ENCODE measurements at places on chromosomes 13 and 19.
A peak's percentile ranks its signal among the peaks of the same experiment; 100 is the strongest.

DNA sequence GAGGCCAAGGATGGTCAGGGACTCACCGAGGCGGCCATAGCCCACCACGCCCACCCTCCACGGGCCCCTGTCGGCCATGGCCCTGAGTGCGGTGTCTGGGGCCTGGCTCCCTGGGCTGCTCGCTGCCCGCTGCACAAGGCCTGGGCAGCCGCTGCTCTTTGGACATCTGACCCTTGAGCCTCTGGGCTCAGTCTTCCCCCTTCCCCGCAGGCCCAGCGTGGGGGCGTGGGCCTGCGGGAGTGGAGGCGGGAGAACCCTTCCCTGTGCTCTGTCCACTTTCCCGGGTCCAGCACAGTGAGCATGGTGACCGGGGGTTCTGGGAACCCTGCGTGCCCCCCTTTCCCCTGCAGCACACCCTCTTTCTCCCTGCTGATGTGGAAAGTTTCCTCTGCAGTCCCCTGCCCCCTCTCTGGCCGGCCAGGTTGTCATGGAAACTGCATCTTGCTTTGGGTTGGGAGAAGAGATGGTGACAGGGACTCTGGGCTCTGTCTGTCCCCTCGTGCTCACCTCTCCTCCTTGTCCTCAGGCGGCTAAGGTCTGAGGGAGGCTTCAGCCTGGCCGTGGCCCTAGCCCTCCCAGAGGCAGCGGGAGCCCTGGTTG lies at the start of gene ASPDH:
ASPDH (minus strand) TSS at position 168 of the 600 bp plus-strand sequence; CDS start at position 78, 90 bp downstream.
- DNase-seq = no peak

GRCh38 chr19:7857727-7858108 lies 16.5 kb downstream of the PRR36 start:
- no peak for DNase-seq

- DNase-seq = no peak
These were observed 3.6 kb downstream of the CDC42EP5 start for GRCh38 chr19:54469496-54469934.

GRCh38 chr13:111328574-111329410 lies 8.3 kb downstream of the TEX29 start:
- no peak for DNase-seq

DNA sequence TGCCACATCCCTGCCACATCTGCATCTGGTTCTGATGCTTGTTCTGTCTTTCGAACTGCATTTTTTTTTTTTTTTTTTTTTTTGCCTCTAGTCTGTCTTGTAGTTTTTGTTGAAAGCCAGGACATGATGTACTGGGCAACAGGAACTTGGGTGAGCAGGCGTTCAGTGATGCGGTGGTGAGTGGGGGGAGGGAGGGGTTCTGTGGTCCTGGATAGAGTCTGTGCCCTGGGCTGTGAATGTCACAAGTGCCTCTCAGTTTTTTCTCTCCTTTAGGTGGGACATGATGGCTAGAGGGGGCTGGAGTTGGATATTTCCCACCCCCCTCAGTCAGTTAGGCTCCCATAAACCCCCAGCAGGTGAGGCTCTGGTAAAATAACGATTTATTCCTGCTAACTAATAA lies 3.5 kb downstream of the CEACAM4 start:
- DNase-seq = no peak

- DNase-seq = peak; percentile 52
These were observed 310.0 kb downstream of the TEX29 start for GRCh38 chr13:111630406-111630805.

DNA sequence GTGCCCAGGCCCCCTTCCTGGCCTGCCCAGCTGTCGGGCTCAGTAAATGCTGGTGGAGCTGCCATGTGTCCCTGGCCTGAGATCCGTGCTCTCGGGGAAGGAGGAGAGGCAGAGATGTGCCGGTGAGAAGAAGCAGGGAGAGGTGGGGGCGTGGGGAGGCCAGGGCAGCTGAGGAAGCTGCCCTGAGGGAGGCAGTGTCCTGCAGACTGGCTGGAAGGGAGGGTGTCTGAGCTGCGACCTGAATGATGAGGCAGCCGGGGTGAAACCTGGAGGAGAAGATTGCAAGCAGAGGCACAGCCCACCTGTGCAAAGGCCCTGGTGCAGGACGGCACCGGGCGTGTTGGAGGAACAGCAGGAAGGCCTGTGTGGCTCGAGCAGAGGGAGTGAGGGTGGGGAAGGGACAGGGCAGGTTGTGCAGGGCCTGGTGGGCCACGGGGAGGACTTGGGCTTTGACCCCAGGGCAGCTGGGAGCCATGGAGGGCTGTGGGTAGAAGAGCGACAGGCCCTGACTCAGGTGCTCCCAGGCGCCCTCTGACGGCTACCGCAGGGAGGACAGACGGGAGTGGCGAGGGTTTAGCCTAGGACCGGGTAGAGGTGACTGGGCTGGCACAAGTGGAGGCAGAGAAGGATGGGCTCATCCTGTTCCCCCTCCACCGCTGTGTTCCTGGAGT lies 14.0 kb upstream of the CELF5 start:
- DNase-seq = peak; percentile 81

DNA sequence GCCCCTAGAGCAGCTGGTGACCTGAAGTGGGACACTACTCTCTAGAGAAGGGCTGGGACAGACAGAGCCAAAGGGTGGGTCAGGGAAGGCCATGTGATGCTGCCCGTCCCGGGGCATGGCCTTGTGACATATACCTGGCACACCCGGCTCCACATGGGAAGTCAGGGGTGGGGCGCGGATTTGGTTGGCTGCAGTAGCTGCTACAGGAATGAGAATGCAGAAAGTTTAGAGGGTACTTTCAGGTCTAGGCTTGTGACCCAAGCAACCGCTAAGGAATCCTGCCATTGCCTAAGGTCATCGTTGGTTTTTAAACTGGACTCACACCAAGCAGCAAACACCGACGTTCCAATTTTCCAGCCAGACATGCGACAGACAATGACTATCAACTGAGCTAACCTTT lies 25.9 kb downstream of the RCBTB2 start:
- no peak for DNase-seq

DNA sequence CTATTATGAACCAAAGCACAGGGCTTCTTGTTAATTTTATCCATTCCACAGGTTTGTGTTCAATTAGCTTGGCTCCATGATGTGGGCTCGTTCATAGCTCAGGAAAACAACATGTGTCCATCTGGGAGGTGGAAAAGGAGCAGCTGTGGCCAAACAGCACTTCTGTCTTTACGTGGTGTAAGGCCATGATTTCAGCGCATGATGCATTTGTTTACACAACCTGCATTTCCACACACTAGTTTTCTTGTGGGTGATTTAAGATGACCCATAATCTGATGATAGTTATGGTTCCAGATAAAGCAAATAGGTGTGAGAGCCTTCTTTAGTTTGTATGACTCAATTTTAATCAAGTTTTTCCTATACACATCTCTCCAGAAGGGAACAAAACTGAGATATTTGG lies 101.7 kb downstream of the TNFRSF19 start:
- no peak for DNase-seq

DNA sequence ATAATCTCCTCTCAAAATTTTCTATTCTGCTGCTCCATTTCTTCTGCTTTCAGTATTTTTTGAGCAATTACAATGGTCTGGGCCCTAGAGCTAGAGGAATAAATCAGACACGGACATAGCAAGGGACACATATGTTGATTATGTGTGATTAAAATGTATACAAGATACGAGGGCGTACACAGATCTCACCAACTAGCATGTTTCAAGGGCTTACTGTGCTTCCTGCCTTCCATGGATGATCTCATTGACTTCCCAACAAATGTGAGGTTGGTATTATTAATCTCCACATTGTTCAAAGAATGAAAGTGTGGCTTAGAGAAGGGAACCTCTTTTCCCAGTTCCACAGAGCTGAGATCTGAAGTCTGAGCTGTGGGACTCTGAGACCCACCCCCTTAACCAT lies 9.1 kb downstream of the PLD3 start:
- no peak for DNase-seq

DNA sequence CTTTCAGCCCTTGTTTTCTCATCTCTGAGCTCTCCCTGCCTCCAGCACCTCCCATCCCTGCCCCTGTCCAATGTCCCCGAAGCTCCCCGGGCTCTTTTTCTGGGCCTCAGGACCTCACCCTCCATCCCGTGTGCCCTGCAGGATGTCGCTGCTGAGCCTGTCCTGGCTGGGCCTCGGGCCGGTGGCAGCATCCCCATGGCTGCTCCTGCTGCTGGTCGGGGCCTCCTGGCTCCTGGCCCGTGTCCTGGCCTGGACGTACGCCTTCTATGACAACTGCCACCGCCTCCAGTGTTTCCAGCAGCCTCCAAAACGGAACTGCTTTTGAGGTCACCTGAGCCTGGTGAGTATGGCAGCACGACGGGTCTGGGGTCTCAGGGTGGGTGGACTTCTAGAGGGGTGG lies 51.1 kb upstream of the CYP4F8 start:
- no peak for DNase-seq

- DNase-seq = peak; percentile 56
These were observed at the start of gene UBE2M for GRCh38 chr19:58558066-58558622. Gene UBE2M, minus strand, starts transcription at chr19:58558611. Its CDS starts 230 bp downstream, at chr19:58558381.

DNA sequence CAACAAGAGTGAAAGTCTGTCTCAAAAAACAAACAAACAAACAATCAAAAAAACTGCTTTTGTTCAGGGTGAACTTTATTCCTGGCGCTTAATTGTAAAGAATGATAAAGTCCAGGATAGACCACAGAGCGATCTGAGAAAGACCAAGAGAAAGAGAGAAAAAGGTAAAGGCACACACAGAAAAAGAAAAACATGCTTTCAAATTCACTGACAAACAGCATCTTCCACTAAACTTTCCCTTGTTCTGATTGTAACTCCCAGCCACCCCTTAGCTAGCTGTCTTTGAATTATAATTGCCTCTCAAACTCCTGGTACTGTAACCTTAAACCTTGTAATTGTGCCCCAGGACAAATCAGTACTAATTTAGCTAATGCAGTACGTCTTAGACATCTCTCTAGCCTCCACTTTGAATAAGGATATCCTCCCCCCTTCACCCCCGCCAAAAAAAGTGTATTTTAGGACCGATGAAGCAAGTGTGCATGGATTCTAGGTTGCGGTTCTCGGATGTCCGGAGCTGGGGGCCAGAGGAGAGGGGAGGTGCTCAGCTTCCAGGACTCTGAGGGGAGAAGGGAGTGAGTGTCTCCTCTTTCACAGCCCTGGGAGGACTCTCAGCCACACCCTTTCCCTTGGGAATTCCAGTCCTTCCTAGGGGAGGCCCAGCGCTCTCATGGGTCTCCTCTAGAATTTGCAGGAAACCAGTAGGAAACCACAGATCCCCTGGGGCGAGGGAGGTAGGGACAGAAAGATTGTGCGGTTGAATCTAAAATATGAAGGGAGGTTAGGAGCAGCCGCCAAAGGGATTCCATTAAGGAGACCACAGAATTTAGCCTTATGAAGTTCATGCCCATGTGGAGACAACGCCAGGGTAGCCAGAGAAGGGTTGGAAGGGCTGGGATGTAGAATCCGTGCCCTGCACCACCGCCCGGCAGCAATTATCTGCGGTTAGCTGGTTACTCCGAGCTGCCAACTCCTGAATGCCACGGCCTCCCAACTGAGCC lies 19.7 kb downstream of the ZNF536 start:
- DNase-seq = peak; percentile 29

DNA sequence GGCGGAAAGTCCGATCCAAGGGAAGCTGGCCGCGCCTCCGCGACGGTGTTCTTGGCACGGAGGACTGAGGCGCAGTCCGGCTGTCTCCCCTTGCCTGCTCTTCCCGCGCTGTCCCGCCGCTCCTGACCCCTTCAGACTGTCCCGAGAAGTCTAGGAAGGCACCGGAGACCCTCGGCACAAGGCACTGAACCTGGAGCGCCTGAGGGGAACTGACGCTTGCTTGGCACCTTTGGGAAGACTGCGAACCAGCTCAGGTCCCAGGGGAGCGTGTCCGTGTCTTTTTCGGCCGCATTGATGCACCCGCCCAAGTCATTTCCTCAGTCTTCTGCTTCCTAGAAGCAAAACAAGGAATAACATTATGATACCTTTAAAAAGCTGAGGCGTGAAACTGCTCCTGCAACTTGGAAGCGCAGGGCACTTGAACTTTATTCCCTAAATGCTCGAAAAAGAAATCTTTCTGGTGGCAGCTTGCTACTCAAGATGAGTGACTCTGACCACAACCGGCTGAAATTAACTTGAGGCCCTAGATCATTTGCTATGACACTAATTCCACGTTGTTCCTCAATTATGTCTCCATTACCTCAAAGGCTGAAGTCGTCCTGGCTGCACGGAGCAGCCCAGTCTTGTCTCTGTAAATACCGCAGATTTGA lies 735 bp upstream of the FLT1 start:
- DNase-seq = no peak

DNA sequence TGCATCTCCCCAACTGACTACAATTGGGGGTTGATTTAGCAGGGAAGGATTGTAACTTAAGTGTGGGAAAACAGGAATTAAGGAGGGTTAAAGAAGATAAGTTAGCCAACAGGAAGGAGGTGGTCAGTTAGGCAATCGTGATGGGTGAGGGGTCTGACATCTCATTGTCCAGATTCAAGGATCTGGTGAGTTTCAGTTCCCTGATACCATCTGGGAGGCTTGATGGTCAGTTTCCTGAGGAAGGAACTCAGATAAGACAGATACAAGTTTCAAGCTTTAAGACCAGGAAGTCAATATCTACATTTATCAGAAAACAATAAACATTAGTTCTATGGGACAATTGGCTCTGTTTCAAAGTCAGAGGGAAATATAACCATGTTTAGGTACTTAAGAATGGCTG lies 601.8 kb downstream of the SLITRK6 start:
- no peak for DNase-seq

- DNase-seq = no peak
These were observed 289.8 kb upstream of the DACH1 start for GRCh38 chr13:72156760-72157159.

DNA sequence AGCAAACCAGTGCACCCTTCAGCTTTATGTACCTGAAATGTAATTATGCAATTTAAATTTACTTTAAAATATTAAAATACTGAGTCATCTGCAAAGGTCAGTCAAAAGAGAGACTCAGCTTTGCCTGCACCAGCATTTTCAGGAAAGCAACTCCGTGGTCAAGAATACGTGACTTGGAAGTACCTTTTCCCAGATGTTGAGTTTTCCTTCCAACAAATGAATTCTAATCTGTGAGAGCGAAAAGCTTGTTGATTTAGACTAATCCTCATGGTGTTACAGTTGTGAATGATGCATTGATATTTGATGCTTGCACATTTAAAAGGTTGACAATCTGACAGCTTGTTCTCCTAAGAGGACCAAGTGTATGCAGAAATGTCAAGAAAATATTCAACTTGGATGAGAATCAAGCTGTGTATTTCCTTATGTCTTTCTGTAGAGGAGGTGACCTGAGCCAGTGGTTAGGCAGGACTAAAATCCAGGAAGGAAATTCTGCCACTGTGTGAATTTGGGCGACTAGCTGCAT lies 270.4 kb downstream of the ABCC4 start:
- DNase-seq = no peak

DNA sequence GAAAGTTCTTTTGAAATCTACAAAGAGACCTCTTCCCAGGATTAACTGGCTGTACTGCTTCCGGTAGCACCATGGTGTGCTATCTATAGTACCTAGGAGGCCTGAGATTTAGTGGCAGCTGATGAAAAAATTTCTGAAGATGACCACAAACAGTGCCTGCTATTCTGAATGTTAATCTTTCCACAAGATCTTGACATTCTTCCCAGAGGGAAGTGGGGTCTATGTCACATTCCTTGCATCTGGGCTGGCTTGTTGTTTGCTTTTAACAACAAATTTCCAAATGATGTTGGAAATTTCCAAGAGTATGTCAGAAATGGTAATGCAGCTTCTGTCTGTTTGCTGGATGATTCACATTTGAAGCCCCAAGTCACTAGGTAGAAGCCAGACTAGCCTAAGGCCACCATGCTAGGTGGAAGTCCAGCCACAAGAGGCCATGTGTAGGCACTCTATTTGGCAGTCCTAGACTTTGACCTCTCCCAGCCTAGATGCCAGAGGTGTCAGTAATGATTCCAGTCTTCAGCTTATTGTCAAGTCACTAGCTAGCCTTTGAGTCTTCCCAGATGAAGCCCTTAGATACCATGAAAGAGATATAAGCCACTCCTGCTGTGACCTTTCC lies 22.1 kb downstream of the SPART start:
- no peak for DNase-seq
